ENCODE measurements at places on chromosomes 7 and 10. TPM values are rescaled to one million over a fixed set of nuclear protein-coding genes. Genes with fewer than 3 reads are reported as not detected.

The AMPH gene
- total RNA-seq = 7.7 TPM

The LRRN3 gene
- total RNA-seq = 10.1 TPM

The AASS gene
- 20.6 TPM for total RNA-seq

The DPYSL4 gene
- total RNA-seq = 1.3 TPM

- peak; percentile 97 for DNase-seq
Measured at GRCh38 chr10:113491967-113492565, 60.8 kb upstream of the HABP2 start.

DNA sequence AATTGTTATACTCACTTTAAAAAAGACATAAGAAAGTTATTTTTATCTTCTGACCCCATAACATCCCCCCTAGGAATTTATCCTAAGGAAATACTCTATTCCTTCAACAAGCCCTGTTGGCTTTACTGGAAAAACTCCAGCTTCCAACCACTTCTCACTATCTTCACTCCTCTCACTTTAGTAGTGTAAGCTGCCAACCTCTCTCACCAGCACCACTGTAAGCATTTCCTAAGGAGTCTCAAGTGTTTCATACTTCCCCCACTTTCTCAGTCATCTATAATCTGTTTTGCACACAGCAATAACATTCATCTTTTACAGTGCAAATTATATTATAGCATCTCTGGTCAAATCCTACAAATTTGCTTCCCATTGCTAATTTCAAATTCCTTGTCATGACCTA is 45.8 kb downstream of the GPR85 start:
- DNase-seq = peak; percentile 10

DNA sequence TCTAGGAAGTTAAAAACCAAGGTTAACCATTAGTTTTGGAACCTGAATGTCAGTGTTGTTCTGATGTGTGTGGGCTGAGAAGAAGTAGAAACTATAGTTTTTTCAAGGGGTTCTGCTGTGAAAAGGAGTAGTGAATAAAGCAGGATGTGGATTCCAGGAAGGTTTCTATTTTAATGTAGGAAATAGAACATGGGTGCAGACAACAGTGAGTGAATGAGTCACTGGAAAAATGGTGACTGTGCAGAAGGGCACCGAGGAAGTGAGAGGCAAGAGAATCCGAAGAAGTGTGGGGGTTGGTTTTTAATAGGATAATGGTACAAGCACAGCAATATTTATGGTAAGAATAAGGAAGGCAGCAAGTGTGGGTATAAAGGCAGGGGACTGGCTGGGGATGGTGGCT is 120.4 kb downstream of the ARHGAP21 start:
- DNase-seq = no peak

GRCh38 chr7:85018498-85018897 is 168.4 kb downstream of the SEMA3D start:
- DNase-seq = no peak

GRCh38 chr7:29038463-29038862 is 80.3 kb upstream of the TRIL start:
- peak; percentile 29 for DNase-seq
